Activated naive CD8-positive, alpha-beta T cell treated with anti-CD3 and anti-CD28 coated beads, Interleukin-2, amount 50 U/mL, for 16 hours (primary cell): ENCODE measurements at places on chromosomes 5 and 9.

- no peak for DNase-seq
Measured at GRCh38 chr5:134127376-134127861, 12.9 kb downstream of the TCF7 start.

- no peak for DNase-seq
Measured at GRCh38 chr5:108149369-108149768, 232.5 kb downstream of the FBXL17 start.

DNA sequence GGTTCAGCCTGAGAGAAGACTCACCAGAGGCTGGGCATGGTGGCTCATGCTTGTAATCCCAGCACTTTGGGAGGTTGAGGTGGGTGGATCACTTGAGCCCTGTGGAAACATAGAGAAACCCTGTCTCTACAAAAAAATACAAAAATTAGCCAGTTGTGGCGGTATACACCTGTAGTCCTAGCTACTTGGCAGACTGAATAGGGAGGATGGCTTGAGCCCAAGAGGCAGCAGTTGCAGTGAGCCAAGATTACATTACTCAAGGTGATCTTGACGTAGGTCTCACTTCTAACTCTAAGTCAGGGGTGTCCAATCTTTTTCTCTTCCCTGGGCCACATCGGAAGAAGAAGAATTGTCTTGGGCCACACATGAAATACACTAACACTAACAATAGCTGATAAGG, 16.2 kb upstream of the ATP6V1G1 start:
- no peak for DNase-seq

DNA sequence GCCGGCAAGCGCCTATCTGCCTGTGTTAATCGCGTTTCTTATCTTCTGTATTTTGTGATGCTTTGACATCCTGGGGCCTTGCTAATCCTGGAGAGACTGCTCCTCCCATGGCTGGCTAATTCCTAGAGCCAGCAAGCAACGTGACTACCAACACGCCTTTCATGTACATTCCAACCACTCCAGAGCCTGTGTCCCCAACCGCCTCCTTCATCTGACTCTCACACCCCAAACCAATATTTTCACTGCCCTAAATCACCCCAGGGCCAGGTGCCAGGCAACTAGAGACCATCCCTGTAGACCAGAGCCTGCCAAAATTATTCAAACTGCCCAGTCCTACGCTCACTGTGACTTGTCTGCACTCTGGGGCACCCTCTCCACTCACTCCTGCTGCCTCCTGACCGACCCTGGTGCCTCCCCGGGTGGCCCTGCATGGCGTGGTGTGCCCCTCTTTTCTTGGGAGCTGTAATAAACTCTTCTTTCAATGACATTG, 50.5 kb upstream of the COL5A1 start:
- no peak for DNase-seq

- no peak for DNase-seq
Measured at GRCh38 chr5:124648902-124649467, 97.5 kb downstream of the ZNF608 start.

DNA sequence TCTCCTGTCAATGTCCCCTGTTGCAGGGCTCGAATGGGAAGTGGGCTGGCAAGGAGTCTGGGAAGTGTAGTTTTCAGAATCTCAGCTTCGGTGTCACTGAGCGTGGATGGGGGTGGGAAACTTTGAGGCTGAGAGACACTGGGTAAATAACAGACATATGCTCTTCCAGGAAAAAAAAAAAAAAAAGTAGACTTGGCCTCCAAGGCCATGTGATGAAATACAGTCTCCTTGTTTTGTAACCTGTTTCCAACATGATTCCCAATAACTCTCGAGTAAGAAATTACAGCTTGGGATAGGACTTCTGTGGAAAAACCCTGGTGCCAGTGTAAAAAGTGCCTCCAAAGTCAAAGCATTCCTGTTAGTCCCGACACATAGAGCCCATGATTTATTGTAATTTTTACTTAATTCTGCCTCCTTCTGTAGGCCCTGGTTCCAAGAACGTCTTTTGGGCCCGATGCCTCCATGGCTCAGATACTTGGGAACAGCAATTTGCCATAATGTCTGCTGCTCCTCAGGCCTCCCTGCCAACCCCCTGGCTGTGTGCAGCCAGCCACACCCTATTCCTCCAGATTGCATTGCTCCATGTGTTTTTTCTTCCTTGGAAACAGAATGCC, 119.5 kb upstream of the TNC start:
- no peak for DNase-seq

- no peak for DNase-seq
Measured at GRCh38 chr9:137438591-137439157, 2.5 kb downstream of the ENTPD8 start.

DNA sequence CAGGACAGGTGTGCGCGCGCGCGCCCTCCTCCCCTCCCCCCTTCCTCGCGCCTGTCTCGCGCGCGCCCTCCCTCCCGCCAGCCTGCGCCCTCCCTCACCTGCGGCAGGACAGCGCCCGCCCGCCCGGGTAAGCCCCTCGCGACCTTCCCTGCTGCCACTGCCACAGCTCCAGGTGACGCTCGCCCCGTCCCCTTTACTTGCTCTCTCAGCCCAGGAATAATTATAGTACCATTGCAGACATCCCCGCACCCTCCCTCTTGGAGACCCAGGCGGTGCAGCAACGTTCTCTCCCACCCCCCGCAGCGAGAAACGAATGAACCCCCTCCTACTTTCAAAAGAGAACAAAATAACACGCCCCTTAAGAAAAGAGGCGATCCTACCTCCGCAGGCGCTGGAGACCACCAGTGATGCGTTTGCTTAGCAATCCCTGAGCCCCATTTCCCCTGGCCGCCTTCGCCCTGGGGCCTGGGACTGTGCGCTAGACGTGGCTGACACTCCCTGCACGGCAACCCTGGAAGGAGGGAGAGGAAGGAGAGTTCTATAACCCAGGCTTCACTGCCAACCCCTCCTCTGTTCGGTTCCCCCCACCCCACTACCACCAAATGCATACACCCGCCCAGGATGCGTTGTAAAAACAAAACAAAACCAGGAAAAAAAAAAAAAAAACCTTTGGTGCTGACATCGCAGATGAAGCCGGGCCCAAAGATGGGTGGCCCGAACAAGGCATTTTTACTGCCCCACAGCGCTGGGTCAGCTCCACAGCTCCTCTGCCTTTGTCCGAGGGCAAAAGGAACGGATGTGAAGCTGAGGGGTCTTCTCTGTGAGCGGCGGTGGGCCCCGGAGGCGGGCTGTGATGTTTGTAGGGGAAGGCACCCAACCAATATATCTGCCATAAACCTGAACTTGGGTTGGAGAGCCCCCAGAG, 5.6 kb upstream of the PURA start:
- DNase-seq, result no peak

- no peak for DNase-seq
Measured at GRCh38 chr9:137031904-137032640, at the start of gene FUT7. Gene FUT7, minus strand, starts transcription at chr9:137032088. Its CDS starts 97 bp downstream, at chr9:137031991.

GRCh38 chr5:94815313-94816039, 197.0 kb downstream of the SLF1 start:
- DNase-seq, result no peak
